ENCODE measurements at places on chromosomes 7 and 10.

DNA sequence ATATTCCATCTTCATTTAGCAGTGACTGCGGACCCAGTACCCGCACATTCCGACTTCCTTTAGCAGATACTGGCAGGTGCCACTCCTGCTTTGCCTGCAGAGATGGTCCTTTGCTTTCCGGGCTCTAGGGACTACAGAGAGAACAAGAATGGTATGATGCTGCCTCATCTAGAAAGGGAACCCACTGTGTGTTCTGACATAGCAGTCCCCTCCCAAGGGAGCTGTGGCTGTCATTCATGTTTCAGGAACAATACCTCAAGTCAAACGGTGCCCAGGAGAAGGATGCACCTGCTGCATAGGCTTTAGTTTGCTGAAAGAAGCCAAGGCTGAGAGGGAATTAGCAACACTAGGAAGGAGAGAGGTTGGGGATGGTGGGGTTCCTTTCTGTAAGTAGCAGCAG lies 15.9 kb upstream of the TMEM72 start:
- H3K4me1 ChIP-seq: peaks cover 26% of the 10 kb centered on the region
- DNase-seq: no peak
- H3K4me3 ChIP-seq: no peak overlapping the region

DNA sequence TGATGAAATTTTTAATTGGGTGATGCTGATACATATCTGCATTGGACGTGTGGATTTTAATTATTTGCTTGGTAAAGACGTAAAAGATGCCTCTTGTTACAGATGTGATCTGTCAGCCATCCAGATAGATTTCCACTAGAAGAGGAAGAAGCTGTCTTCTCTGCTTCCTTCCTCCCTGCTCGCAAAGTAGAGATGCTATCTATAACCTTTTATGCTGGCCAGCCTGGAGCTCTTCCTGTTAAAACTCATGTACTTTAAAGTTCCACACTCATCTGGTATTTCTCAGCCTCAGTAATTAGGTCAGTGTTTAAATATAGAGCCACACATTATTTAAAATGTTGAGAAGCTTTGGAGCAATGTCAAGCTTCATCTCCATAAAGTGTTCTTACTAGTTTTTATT lies 51.2 kb upstream of the TMEM229A start:
- H3K27me3 ChIP-seq: no peaks in the 10 kb centered on the region
- DNase-seq: no peak
- no peak overlapping the region for H3K4me3 ChIP-seq
- no peak overlapping the region for H3K27ac ChIP-seq
- peaks cover 4% of the 10 kb centered on the region for H3K4me1 ChIP-seq

GRCh38 chr7:112182749-112183148 lies 23.4 kb downstream of the DOCK4 start:
- H3K27me3 ChIP-seq: peaks cover 4% of the 10 kb centered on the region
- DNase-seq: no peak
- no peak overlapping the region for H3K27ac ChIP-seq
- no peak overlapping the region for H3K4me3 ChIP-seq
- peaks cover 3% of the 10 kb centered on the region for H3K36me3 ChIP-seq

GRCh38 chr7:17690030-17690429 lies 250.3 kb downstream of the SNX13 start:
- no peaks in the 10 kb centered on the region for H3K27me3 ChIP-seq
- no peak for DNase-seq
- H3K4me1 ChIP-seq: no peaks in the 10 kb centered on the region

DNA sequence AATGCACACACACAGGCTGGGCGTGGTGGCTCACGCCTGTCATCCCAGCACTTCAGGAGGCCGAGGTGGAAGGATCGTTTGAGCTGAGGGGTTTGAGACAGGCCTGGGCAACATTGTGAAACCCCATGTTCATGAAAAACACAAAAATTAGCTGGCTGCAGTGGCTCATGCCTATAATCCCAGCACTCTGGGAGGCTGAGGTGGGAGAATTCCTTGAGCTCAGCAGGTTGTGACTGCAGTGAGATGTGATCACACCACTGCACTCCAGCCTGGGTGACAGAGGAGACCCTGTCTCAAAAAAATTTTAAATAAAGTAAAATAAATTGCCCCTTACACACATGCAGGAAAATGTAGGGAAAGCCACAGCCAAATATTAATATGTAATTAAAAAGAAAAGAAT lies 44.1 kb downstream of the RNF32 start:
- no peaks in the 10 kb centered on the region for H3K4me1 ChIP-seq
- H3K27ac ChIP-seq: no peak overlapping the region
- no peak for DNase-seq
- no peak overlapping the region for H3K4me3 ChIP-seq

- H3K27ac ChIP-seq: no peak overlapping the region
- peaks cover 6% of the 10 kb centered on the region for H3K36me3 ChIP-seq
- H3K4me1 ChIP-seq: peaks cover 9% of the 10 kb centered on the region
- no peaks in the 10 kb centered on the region for H3K27me3 ChIP-seq
- DNase-seq: no peak
Observed at GRCh38 chr10:110023785-110024465, 16.1 kb downstream of the ADD3 start.

DNA sequence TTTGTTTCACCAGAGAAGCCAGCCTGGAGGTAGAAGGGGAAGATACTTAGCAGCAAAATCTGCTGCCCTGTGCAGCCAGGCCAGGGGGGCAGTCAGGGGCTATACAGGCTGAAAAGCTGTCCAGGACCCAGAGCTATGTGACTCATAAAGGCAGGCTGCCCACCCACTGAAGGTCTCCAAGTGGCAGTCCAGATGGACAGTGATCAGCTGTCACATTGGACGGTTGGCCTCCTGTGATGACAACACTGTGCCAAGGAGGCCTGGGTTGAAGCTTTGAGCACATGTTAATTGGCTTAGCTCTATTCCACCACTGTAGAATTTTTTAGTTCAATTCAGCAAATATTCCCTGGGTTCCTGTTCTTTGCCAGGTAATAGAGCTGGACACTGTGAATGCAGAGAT lies 577.3 kb upstream of the GALNT17 start:
- peaks cover 10% of the 10 kb centered on the region for H3K27me3 ChIP-seq
- no peaks in the 10 kb centered on the region for H3K4me1 ChIP-seq
- H3K36me3 ChIP-seq: peaks cover 15% of the 10 kb centered on the region
- H3K4me3 ChIP-seq: no peak overlapping the region
- H3K27ac ChIP-seq: no peak overlapping the region
- no peak for DNase-seq

DNA sequence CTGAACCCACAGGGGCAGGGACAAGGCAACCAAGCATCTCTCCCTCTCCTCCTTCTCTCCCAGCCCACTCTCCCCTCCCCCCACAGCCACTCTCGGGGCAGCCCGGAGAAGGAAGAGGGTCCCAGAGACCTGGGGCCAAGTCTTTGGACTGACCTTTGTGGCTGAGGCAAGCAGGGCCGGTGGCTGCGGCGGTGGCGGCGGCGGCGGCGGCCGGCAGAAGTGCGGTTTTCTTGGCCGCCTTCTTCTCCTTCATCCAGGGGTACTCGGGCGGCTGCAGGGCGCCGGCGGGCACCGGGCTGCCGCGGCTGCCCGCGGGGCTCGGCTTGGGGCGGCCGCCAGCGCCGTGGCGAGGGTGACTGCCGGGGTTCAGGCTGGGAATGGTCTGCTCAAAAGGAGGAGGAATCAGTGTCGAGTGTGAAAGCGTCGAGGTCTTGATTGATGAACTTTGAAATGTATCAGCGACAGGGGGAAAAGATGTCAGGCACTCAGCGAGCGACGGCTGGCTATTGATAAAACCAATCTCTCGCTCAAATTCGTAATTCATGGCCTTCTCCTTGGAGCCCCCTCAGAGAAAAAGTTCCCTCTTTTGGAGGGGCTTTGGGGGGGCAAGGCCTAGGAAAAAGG lies 414 bp downstream of the HOXA2 start:
- DNase-seq: peak; percentile 77
- peaks cover 47% of the 10 kb centered on the region for H3K36me3 ChIP-seq
- H3K4me1 ChIP-seq: peaks cover 62% of the 10 kb centered on the region
- H3K27ac ChIP-seq: peak overlapping the region; percentile 97

DNA sequence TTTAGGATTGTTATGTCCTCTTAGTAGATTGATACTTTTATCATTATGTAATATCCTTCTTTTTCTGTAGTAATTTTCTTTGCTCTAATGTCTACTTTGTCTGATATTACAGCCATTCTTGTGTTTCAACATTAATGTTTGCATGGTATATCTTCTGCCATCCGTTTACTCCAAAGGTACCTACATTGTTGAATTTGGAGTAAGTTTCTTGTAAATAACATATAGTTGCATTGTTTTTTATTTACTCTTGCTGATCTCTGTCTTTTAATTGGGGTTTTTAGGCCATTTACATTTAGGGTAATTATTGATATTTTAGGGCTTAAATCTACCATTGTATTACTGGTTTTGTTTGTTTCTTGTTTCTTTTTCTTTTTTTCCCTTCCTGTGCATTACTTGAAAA lies 100.1 kb downstream of the STK31 start:
- no peak for DNase-seq
- no peak overlapping the region for H3K4me3 ChIP-seq
- no peaks in the 10 kb centered on the region for H3K27me3 ChIP-seq
- no peaks in the 10 kb centered on the region for H3K4me1 ChIP-seq

GRCh38 chr7:152989889-152990380 lies 230.4 kb downstream of the ACTR3B start:
- no peak for DNase-seq
- H3K36me3 ChIP-seq: peaks cover 6% of the 10 kb centered on the region
- H3K4me1 ChIP-seq: peaks cover 16% of the 10 kb centered on the region
- H3K27ac ChIP-seq: peak overlapping the region; percentile 96

- H3K4me3 ChIP-seq: no peak overlapping the region
- no peaks in the 10 kb centered on the region for H3K36me3 ChIP-seq
- no peaks in the 10 kb centered on the region for H3K27me3 ChIP-seq
- H3K27ac ChIP-seq: no peak overlapping the region
Observed at GRCh38 chr7:133957845-133958244, 169.3 kb upstream of the LRGUK start.

DNA sequence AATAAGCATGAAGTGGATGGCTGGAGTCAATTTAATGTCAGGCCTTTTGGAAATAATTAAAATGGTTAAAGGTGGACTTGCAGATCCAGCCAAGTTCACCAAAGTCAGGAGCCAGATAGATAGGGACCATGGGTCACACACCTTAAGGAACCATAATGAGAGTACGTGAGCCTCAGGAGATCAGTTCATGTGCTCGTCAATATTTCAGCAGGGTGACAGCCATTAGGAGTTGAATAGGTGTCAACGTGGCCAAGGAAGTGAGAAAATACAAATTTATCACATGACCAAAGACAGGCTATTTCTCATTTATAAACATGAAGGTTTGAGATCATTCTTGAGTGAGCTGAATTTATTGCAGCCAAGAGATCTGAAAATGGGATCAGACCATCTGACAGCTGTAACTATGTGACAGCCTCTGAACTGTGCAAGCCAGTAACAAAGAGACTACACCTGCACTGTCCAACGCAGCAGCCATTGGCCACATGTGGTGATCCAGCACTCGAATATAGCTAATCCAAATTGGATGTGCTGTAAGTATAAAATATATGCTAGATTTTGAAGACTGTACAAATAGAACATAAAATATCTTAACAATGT lies 249.7 kb upstream of the PTN start:
- no peaks in the 10 kb centered on the region for H3K27me3 ChIP-seq
- no peak overlapping the region for H3K4me3 ChIP-seq
- no peak for DNase-seq
- H3K4me1 ChIP-seq: peaks cover 14% of the 10 kb centered on the region

DNA sequence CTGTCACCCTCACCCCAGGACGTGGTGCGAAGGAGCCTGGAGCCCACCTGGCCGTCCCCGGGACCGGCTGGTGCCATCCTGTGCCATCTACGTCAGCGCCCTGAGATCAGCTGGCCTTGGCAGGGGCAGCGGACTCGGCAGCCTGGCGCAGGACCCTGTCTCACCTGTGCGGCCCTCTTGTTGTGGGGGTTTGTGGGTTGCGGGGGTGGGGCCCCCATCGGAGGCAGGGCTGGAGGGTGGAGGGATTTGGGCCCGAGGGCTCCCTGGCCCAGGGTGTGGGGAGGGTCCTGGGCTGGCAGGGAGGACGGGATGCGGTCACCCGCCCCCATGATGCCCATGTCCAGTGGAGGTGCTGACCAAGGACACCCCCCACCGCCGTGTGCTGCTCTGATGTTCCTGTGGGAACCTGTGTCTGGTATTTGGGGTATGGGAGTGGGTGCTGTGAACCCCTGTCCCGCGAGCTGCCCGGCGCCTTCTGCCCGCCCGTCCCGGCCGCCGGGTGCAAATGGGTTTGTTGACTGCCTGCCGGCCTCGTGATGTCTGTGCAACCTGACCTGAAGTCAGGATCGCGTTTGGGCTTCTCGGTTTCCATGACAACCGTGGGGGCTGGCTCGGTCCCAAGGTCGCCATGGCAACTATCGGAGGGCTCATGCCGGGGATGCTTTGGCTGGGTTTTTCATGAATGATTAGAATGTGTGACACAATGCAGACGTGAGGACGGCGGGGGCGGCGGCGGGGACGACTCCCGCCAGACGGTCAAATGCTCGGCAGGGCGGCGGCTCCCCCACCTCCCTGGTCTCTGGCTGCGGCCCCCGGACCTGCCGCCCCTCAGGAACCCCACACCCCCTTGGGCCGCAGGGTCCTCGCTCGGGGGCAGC lies 7.3 kb downstream of the MAFK start:
- peak; percentile 91 for DNase-seq
- H3K27me3 ChIP-seq: peaks cover 12% of the 10 kb centered on the region
- H3K27ac ChIP-seq: peak overlapping the region; percentile 98
